ENCODE measurements at places on chromosomes 6 and 20. TPM values are rescaled to one million over a fixed set of nuclear protein-coding genes. Genes with fewer than 3 reads are reported as not detected.

GRCh38 chr6:36683656-36684446, 5.3 kb downstream of the CDKN1A start:
- H3K4me1 ChIP-seq: peaks cover 24% of the 10 kb centered on the region
- H3K36me3 ChIP-seq: peaks cover 3% of the 10 kb centered on the region
- no peaks in the 10 kb centered on the region for H3K27me3 ChIP-seq
- peak overlapping the region; percentile 99 for H3K27ac ChIP-seq
- H3K4me3 ChIP-seq: no peak overlapping the region

- no peaks in the 10 kb centered on the region for H3K27me3 ChIP-seq
- H3K4me3 ChIP-seq: no peak overlapping the region
- DNase-seq: no peak
- no peak overlapping the region for H3K27ac ChIP-seq
- H3K36me3 ChIP-seq: peaks cover 22% of the 10 kb centered on the region
- no peaks in the 10 kb centered on the region for H3K4me1 ChIP-seq
These were observed 50.0 kb downstream of the SCAF8 start for GRCh38 chr6:154783229-154783628.

- H3K27me3 ChIP-seq: peaks cover 62% of the 10 kb centered on the region
- DNase-seq: no peak
- H3K27ac ChIP-seq: no peak overlapping the region
- H3K4me3 ChIP-seq: no peak overlapping the region
- no peaks in the 10 kb centered on the region for H3K36me3 ChIP-seq
These were observed 1.9 kb upstream of the NR2E1 start for GRCh38 chr6:108163644-108164542.

SLC24A3 gene
- 10.7 TPM for total RNA-seq

HDGFL1 gene
- not detected for total RNA-seq
